Fibroblast of the conjunctiva (primary cell): ENCODE measurements at places on chromosomes 11 and 22.

- DNase-seq, result no peak
These were observed 319.2 kb upstream of the CHORDC1 start for GRCh38 chr11:90542092-90542491.

GRCh38 chr11:12169822-12170221 is 59.4 kb downstream of the MICAL2 start:
- no peak for DNase-seq

- no peak for DNase-seq
These were observed 46.7 kb upstream of the CTTN start for GRCh38 chr11:70351646-70352045.

GRCh38 chr11:114438303-114438702 is 964 bp upstream of the REXO2 start:
- no peak for DNase-seq

GRCh38 chr11:125247431-125247830 is 82.9 kb downstream of the PKNOX2 start:
- DNase-seq, result no peak

DNA sequence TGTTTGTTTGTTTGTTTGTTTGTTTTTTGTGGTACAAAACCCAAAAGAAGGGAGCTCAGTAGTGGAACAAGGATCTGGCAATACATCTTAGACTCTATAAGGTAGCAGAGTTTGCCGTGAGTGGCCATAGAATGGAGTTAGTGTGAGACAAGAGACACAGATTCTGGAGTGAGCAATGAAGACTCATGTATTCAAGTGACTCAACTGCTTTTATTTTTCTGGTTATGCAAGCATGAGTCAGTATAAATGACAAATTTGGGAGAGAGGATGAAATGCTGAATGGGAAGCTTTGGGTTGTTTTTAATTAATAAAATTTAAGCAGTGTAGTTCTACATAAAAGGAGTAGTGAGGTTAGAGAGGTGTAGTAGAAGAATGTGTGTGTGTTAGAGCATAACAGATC is 143.6 kb upstream of the ANO5 start:
- DNase-seq, result no peak
